GM12878 (cell line): ENCODE measurements at places on chromosomes 5 and 9.
A peak's percentile ranks its signal among the peaks of the same experiment; 100 is the strongest.

GRCh38 chr5:79619854-79620253 lies 7.6 kb downstream of the TENT2 start:
- H3K36me3 ChIP-seq, result no peaks in the 10 kb centered on the region; the same call in 1 of the 2 replicates
- no peak for DNase-seq
- no peaks in the 10 kb centered on the region for H3K4me1 ChIP-seq

GRCh38 chr5:173582216-173583111 lies 34.0 kb downstream of the BOD1 start:
- no peak overlapping the region for H3K27ac ChIP-seq
- H3K4me1 ChIP-seq, result no peaks in the 10 kb centered on the region
- H3K4me3 ChIP-seq, result no peak overlapping the region
- H3K36me3 ChIP-seq, result no peaks in the 10 kb centered on the region
- DNase-seq, result no peak

GRCh38 chr9:4622016-4622415 lies 40.1 kb upstream of the PLPP6 start:
- DNase-seq, result no peak
- no peak overlapping the region for H3K27ac ChIP-seq
- H3K36me3 ChIP-seq, result no peaks in the 10 kb centered on the region
- peaks cover 6% of the 10 kb centered on the region for H3K4me1 ChIP-seq
- no peak overlapping the region for H3K4me3 ChIP-seq

DNA sequence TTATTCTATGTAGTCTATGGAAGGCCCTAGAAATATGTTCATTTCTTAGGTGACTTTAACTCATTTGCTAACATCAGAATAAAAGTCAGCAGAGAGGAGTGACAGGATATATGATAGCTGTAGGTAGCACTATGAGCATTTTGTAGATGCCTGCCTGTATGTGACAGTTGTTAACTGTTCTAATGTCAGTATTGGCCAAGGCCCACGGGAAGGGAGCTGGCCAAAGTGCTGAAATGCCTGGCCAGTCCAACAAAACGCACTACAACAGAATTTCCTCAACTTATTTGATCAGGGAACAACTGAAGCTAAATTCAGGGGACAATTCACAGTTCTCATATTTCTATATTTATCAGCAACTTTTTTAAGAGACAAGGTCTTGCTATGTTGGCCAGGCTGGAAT lies 20.8 kb downstream of the SV2C start:
- no peak for DNase-seq
- H3K4me1 ChIP-seq, result peaks cover 6% of the 10 kb centered on the region; the same call in 1 of the 2 replicates
- no peaks in the 10 kb centered on the region for H3K36me3 ChIP-seq

- H3K27ac ChIP-seq, result no peak overlapping the region
- DNase-seq, result no peak
- no peak overlapping the region for H3K4me3 ChIP-seq
- H3K4me1 ChIP-seq, result no peaks in the 10 kb centered on the region
These were observed 935.2 kb upstream of the DMAC1 start for GRCh38 chr9:8734760-8735159.

- H3K4me1 ChIP-seq, result no peaks in the 10 kb centered on the region; the same call in none of the 2 replicates
- no peak for DNase-seq
- H3K36me3 ChIP-seq, result no peaks in the 10 kb centered on the region
- H3K4me3 ChIP-seq, result no peak overlapping the region
- no peaks in the 10 kb centered on the region for H3K27me3 ChIP-seq
These were observed 337.5 kb downstream of the ZNF608 start for GRCh38 chr5:124408738-124409453.

- H3K4me3 ChIP-seq, result no peak overlapping the region
- no peaks in the 10 kb centered on the region for H3K4me1 ChIP-seq
- no peaks in the 10 kb centered on the region for H3K36me3 ChIP-seq
- no peak overlapping the region for H3K27ac ChIP-seq
- no peak for DNase-seq
These were observed 86.4 kb downstream of the INIP start for GRCh38 chr9:112631313-112632070.

- DNase-seq, result no peak
- H3K4me3 ChIP-seq, result peak overlapping the region; percentile 87
- H3K36me3 ChIP-seq, result no peaks in the 10 kb centered on the region
- H3K4me1 ChIP-seq, result peaks cover 3% of the 10 kb centered on the region
- peak overlapping the region; percentile 98 for H3K27ac ChIP-seq
These were observed 3.9 kb upstream of the MEF2C start for GRCh38 chr5:88886746-88887341.

DNA sequence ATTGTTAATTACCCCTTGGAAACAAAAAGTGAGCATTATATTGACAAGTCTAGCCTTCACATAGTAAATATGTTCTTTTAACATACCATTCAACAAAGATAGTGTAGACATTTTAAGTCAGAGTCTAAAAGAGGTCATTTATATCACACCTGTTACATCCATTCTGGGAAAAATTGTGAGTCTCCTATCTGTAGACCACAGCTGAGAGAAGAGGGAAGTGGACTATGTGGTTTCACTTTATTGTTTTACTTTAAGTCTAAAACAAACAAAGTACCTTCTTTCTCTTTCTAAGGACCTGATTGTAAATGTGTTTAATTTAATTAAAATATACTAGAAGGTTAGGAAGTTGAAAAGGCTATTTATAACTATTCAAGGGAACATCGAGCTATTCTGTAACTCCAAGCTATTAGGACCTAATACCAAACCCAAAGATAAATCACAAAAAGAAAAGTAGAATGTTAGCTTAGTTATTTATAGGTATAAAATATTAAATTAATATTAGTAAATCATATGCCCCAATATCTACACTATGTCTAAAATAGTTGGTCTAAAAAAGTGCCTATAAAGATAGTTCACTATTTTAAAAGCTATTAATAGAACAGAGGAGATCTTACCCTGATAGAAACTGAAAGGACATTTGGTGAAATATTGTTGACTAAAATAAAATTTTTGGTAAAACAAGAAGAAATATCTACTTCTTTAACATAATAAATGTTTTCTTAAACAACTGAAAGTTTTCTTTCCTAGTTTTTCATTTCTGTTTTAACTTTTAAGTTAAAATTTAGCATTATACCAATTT lies 134.9 kb downstream of the TMEM167A start:
- no peak overlapping the region for H3K4me3 ChIP-seq
- no peak overlapping the region for H3K27ac ChIP-seq
- H3K27me3 ChIP-seq, result no peaks in the 10 kb centered on the region
- no peak for DNase-seq
- H3K4me1 ChIP-seq, result no peaks in the 10 kb centered on the region

- no peaks in the 10 kb centered on the region for H3K36me3 ChIP-seq
- no peaks in the 10 kb centered on the region for H3K4me1 ChIP-seq
- H3K27ac ChIP-seq, result no peak overlapping the region
- no peak overlapping the region for H3K4me3 ChIP-seq
These were observed 212.5 kb downstream of the GAS1 start for GRCh38 chr9:86734771-86735170.
